CD4-positive, alpha-beta memory T cell (primary cell): ENCODE measurements at places on chromosomes 2 and 18. TPM values are rescaled to one million over a fixed set of nuclear protein-coding genes. Genes with fewer than 3 reads are reported as not detected.
A peak's percentile ranks its signal among the peaks of the same experiment; 100 is the strongest.

- H3K27ac ChIP-seq, result no peak overlapping the region
- no peaks in the 10 kb centered on the region for H3K36me3 ChIP-seq
Measured at GRCh38 chr2:152493945-152494528, 159.1 kb downstream of the FMNL2 start.

GRCh38 chr2:37506407-37507050 is 162.1 kb downstream of the QPCT start:
- H3K36me3 ChIP-seq, result no peaks in the 10 kb centered on the region
- no peak overlapping the region for H3K4me3 ChIP-seq
- no peak overlapping the region for H3K27ac ChIP-seq
- no peaks in the 10 kb centered on the region for H3K4me1 ChIP-seq
- no peak for DNase-seq

DNA sequence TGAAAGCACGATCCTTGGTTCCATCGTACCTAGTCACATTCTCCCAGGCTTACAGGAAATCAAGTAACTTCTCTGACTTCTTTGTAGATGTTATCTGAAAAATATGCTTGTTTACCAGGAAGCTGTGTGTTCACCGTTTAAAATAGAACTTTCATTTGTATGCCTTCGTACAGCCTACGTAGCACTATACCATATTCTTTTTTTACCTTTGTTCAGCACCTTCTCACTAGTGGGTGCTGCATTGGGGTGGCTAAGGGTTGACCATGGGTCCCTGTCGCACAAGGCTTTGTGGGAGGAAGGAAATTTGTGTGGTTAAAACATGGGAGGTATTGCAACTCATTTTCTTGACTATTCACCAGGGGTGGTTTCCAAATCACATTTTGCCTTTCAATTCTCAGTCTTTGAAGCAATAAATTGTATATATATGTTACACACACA is 16.6 kb downstream of the MALT1 start:
- DNase-seq, result peak; percentile 93
- H3K27ac ChIP-seq, result peak overlapping the region; percentile 64
- peaks cover 84% of the 10 kb centered on the region for H3K4me1 ChIP-seq
- H3K4me3 ChIP-seq, result no peak overlapping the region
- no peaks in the 10 kb centered on the region for H3K27me3 ChIP-seq
- peaks cover 18% of the 10 kb centered on the region for H3K36me3 ChIP-seq

DNA sequence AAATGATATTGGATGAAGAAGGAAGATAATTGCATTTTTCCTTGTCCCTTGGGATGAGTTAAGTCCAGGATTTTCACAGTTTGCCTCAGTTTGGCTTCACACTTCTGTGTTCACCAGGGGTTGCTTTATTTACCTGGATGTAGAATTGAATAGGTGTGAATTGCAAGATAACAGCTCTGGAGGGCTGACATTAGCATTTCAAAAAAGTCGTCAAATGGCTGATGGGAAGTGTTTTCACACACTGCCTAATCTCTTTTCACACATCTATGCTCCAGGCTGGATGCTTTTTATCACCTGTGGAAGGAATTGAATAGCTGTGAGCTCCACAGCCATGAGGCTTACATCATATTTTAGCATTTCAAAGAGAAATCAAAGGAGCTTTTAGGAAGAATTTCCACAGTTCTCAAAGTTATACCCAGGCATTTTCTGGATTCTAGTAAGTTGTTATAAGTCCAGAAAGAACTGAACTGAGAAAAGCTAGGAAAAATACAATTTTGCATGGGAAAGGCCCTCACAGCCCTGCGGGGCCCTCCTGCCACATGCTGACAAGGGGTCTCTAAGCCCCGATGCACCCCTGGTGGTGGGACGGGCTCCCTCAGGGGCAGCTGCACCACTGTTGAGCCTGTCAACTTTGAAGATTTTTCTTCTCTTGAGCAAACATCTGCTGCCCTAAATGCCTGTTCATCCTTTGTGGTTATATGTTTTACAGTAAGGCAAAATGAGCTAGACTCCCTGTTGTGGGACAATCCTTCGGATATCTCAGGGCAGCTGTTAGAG is 43.9 kb downstream of the TEX51 start:
- no peaks in the 10 kb centered on the region for H3K4me1 ChIP-seq
- DNase-seq, result no peak
- H3K27ac ChIP-seq, result no peak overlapping the region
- H3K4me3 ChIP-seq, result no peak overlapping the region
- no peaks in the 10 kb centered on the region for H3K36me3 ChIP-seq

- H3K36me3 ChIP-seq, result peaks cover 40% of the 10 kb centered on the region
- H3K4me1 ChIP-seq, result peaks cover 50% of the 10 kb centered on the region
Measured at GRCh38 chr2:96548558-96549465, 12.3 kb downstream of the ARID5A start.

DNA sequence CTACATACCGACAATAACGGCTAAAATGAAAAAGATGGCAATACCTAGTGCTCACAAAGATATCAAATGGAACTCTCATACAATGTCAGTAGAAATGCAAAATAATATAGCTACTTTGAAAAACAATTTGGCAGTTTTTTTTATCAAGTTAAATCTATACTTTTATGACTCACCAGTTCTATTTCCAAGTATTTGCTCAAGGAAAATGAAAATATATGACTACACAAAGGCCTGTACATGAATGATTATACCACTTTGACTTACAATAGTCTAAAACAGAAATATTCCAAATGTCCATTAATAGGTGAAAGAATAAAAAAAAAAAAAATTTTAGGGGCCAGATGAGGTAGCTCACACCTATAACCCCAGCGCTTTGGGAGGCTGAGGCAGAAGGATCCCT is 219.8 kb downstream of the ZRANB3 start:
- no peaks in the 10 kb centered on the region for H3K36me3 ChIP-seq
- H3K4me3 ChIP-seq, result no peak overlapping the region

DNA sequence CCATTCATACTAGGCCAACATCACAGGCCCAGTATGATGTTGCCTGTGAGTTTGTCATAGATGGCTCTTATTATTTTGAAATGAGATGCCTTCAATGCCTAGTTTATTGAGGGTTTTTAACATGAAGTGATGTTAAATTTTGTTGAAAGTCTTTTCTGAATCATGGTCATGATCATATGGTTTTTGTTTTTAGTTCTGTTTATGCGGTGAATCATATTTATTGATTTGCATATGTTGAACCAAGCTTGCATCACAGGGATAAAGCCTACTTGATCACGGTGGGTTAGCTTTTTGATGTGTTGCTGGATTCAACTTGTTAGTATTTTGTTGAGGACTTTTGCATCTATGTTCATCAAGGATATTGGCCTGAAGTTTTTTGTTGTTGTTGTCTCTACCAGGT is 195.8 kb upstream of the FN1 start:
- no peaks in the 10 kb centered on the region for H3K36me3 ChIP-seq
- H3K27ac ChIP-seq, result no peak overlapping the region
- H3K4me3 ChIP-seq, result no peak overlapping the region
- H3K27me3 ChIP-seq, result no peaks in the 10 kb centered on the region
- DNase-seq, result no peak
- H3K4me1 ChIP-seq, result no peaks in the 10 kb centered on the region

- DNase-seq, result no peak
- H3K27ac ChIP-seq, result no peak overlapping the region
- H3K4me1 ChIP-seq, result no peaks in the 10 kb centered on the region
Measured at GRCh38 chr2:217654168-217654567, 348.6 kb downstream of the TNS1 start.

DNA sequence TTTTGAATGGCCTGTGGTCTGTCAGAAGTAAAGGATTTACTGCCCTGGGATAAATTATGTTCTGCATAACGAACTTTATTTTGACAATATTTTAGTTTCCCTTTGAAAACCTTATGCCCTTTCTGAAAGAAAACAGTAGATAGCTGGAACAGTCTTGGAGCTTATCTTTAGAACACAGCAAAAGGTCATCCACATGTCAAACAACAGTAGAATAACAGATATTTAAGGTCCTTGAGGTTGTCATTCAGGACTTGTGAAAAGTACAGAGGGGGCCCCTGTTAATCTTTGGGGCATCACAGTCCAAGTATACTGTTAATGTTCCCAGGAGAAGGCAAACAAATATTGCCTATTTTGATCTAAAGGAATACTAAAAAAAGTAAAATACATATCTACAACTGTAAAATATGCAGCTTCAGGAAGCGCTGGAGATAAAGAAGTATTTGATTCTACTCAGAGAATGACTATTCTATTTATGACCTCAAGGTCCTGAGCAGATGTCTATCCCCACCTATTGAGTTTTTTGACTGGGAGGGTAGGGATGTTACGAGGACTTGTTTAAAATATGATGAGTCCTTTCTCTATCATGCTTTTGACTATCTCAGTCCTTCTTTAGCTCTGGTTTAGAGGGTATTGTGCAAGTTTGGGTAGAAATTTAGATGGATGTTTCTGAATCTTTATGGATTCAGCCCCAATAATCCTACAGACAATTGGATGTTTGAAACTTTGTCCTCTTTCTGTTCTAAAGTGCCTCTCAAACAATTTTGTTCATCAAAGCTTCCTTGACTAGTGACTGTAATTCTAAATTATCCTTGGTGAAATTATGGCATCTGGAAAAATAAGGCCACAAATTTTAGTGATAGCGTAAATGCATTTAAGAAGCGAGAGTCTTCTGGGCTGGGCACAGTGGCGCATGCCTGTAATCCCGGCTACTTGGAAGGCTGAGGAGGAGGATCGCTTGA is 25.1 kb upstream of the TMEM214 start:
- H3K4me3 ChIP-seq, result no peak overlapping the region
- H3K27me3 ChIP-seq, result no peaks in the 10 kb centered on the region
- no peak overlapping the region for H3K27ac ChIP-seq

GRCh38 chr2:118403658-118404451 is 315.6 kb downstream of the INSIG2 start:
- no peaks in the 10 kb centered on the region for H3K36me3 ChIP-seq
- H3K27ac ChIP-seq, result no peak overlapping the region
- no peaks in the 10 kb centered on the region for H3K4me1 ChIP-seq
- H3K4me3 ChIP-seq, result no peak overlapping the region
- H3K27me3 ChIP-seq, result no peaks in the 10 kb centered on the region

DNA sequence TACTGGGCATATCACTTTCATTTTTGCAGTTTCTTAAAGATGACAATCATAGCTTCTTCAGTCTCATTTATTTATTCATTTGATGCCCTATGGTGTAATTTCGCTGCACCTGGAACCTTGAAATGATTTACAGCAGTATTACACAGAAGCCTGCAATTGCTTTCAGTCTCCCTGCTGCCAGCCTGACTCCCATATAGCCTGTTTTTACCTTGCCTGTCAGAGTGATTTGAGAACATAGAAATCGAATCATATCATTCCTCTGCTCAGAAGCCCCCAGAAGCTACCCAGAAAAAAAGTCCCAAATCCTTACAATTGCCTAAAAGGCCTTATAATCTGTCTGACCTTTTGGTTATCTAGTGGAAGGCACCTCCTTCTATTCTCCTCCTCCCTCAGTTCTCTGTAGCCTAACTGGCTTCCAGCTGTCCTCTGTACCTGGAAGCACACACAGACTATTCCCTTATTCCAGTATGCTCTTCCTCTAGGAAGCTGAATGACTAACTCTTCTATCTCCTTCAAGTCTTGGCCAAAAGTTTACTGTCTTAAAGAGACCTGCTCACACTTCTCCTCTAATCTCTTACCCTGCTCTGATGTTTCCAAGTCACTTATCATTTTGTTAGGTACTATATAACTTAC is 12.6 kb downstream of the SCN3A start:
- H3K27me3 ChIP-seq, result no peaks in the 10 kb centered on the region
- no peaks in the 10 kb centered on the region for H3K4me1 ChIP-seq
- no peak overlapping the region for H3K27ac ChIP-seq
- no peak overlapping the region for H3K4me3 ChIP-seq
- H3K36me3 ChIP-seq, result no peaks in the 10 kb centered on the region
- DNase-seq, result no peak

- peak; percentile 32 for DNase-seq
- peak overlapping the region; percentile 83 for H3K27ac ChIP-seq
- H3K4me1 ChIP-seq, result peaks cover 40% of the 10 kb centered on the region
- H3K36me3 ChIP-seq, result no peaks in the 10 kb centered on the region
Measured at GRCh38 chr2:64655018-64655664, 1.4 kb upstream of the SERTAD2 start.

GRCh38 chr2:96527286-96528005 is 9.1 kb upstream of the ARID5A start:
- H3K4me1 ChIP-seq, result peaks cover 74% of the 10 kb centered on the region
- H3K27me3 ChIP-seq, result no peaks in the 10 kb centered on the region
- peak overlapping the region; percentile 64 for H3K4me3 ChIP-seq
- peak; percentile 63 for DNase-seq
- H3K27ac ChIP-seq, result peak overlapping the region; percentile 55

DNA sequence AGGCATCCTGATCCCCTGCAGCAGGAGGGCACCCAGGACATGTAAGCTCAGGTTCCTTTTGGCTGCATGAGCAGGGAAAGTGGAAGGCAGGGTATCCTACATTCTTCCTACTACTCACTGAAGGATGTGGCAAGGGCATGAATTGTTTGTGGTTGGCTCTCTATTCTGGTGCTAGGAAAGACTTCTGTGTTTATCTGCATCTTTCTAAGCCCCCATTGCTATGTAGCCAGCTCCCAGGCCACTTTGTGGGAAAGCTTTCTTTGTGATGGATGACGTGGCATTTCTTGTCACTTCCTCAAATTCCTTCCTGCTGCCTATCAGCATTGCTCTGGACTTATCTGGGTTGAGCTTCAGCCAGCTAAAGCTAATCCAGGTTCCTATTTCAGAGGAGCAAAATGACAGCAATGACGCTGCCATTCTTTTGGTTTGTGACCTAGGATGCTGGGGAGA is 46.2 kb downstream of the MEIS1 start:
- no peak overlapping the region for H3K4me3 ChIP-seq
- H3K36me3 ChIP-seq, result no peaks in the 10 kb centered on the region
- H3K27me3 ChIP-seq, result no peaks in the 10 kb centered on the region
- H3K4me1 ChIP-seq, result no peaks in the 10 kb centered on the region
- no peak overlapping the region for H3K27ac ChIP-seq
- no peak for DNase-seq

DNA sequence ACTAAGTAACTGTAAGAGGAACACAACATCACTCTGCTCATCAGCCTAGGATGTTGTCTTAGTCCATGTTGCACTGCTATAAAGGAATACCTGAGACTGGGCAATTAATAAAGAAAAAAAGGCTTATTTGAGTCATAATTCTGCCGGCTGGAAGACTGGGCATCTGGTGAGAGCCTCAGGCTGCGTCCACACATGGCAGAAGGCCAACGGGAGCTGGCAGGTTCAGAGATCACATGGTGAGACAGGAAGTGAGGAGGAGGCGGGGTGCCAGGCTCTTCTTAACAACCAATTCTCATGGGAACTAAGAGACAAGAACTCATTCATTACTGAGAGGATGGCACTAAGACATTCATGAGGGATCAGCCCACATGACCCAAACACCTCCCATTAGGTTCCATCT is 46.8 kb downstream of the EPG5 start:
- H3K4me3 ChIP-seq, result no peak overlapping the region
- no peak overlapping the region for H3K27ac ChIP-seq
- DNase-seq, result no peak
- peaks cover 73% of the 10 kb centered on the region for H3K36me3 ChIP-seq
- peaks cover 10% of the 10 kb centered on the region for H3K4me1 ChIP-seq

GRCh38 chr2:11710210-11710609 is 36.2 kb upstream of the LPIN1 start:
- no peak for DNase-seq
- H3K4me3 ChIP-seq, result no peak overlapping the region
- H3K4me1 ChIP-seq, result no peaks in the 10 kb centered on the region
- H3K27ac ChIP-seq, result no peak overlapping the region
- H3K27me3 ChIP-seq, result no peaks in the 10 kb centered on the region

Gene WDR33
- polyA plus RNA-seq, result 55.9 TPM

Gene CRYBA2
- polyA plus RNA-seq, result not detected

Gene POTEC
- not detected for polyA plus RNA-seq

Gene FBXO15
- 2.2 TPM for polyA plus RNA-seq

Gene BCL2
- polyA plus RNA-seq, result 28.5 TPM

Gene FIGN
- not detected for polyA plus RNA-seq

Gene PPP4R3B
- polyA plus RNA-seq, result 84.2 TPM

Gene MYL12B
- 962 TPM for polyA plus RNA-seq

Gene DSG4
- polyA plus RNA-seq, result not detected

Gene ZNF892
- not detected for polyA plus RNA-seq

Gene CD8B2
- not detected for polyA plus RNA-seq

Gene SH3BP4
- polyA plus RNA-seq, result not detected

Gene SLC8A1
- polyA plus RNA-seq, result not detected

Gene AKAIN1
- not detected for polyA plus RNA-seq
